ENCODE measurements at places on chromosomes 11 and 22. TPM values are rescaled to one million over a fixed set of nuclear protein-coding genes. Genes with fewer than 3 reads are reported as not detected.

GLYAT gene
- polyA plus RNA-seq: 172 TPM

GRCh38 chr22:49264696-49265095 is 563.0 kb downstream of the BRD1 start:
- DNase-seq: no peak

GLB1L2 gene
- polyA plus RNA-seq: 28.7 TPM

GRCh38 chr11:129852125-129852740 is 36.6 kb downstream of the TMEM45B start:
- DNase-seq: no peak

PCSK7 gene
- polyA plus RNA-seq: 31.8 TPM

GRCh38 chr11:132685174-132685611 is 847.1 kb downstream of the OPCML start:
- no peak for DNase-seq

MS4A7 gene
- polyA plus RNA-seq: 7.8 TPM

GRCh38 chr11:76210931-76211851 is 4.9 kb upstream of the WNT11 start:
- DNase-seq: no peak

DNA sequence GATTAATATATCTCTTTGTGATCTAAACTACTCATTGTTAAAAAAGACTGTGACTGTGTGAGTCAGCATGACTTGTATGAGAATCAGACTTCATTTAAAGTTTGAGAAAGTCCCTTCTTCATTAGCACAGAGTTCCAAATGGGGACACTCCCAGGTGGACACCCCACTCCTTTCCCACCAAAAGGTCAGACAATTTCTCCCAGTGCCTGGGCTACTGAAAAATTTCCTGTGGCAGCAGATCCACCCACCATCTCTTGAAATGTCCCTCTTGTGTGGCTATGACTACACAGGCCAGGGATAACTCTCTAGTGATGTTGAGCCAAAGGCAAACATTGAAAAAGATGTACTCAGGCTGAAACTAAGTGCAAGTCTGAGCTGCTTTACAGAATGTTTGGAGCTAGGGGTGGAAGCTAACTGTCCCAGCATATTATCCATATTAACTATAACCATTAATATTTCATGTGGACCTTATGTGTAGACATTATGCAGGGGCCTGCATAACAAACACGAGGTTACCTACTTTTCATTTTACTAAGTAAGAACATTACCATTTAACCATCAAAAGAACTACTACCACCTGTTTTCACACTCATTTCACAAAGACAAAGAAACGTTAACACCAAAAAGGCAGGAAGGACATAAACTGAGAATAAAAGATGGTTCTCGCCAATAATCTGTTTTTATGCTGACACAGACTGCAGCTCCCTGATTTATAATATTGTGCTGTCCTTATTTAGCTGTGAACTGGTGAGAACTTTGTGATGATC is 44.8 kb downstream of the MMP20 start:
- DNase-seq: no peak

GRCh38 chr11:122746611-122747244 is 91.2 kb downstream of the UBASH3B start:
- DNase-seq: no peak

GRCh38 chr11:67572747-67573419 is 10.7 kb upstream of the GSTP1 start:
- peak; percentile 53 for DNase-seq

OR8J3 gene
- polyA plus RNA-seq: not detected

DNA sequence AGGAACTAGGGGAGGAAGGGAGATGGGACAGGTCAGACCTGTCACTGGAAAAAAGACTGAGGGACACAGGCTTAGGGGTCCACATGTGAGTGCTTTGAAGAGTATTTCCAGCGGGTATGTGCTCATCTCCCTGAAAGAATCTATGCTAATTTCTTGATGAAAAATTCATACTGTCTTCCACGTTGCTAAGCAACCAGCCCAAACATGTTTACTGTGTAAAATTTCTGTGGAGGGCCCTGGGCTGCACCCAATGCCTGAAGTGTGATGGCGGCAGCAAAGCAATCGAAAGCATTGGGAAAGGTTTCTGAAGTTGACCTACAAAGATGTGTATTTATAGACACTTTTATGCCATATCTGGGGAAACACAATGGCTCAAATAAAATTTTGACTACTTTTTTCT is 7.4 kb downstream of the SYT13 start:
- no peak for DNase-seq

DNA sequence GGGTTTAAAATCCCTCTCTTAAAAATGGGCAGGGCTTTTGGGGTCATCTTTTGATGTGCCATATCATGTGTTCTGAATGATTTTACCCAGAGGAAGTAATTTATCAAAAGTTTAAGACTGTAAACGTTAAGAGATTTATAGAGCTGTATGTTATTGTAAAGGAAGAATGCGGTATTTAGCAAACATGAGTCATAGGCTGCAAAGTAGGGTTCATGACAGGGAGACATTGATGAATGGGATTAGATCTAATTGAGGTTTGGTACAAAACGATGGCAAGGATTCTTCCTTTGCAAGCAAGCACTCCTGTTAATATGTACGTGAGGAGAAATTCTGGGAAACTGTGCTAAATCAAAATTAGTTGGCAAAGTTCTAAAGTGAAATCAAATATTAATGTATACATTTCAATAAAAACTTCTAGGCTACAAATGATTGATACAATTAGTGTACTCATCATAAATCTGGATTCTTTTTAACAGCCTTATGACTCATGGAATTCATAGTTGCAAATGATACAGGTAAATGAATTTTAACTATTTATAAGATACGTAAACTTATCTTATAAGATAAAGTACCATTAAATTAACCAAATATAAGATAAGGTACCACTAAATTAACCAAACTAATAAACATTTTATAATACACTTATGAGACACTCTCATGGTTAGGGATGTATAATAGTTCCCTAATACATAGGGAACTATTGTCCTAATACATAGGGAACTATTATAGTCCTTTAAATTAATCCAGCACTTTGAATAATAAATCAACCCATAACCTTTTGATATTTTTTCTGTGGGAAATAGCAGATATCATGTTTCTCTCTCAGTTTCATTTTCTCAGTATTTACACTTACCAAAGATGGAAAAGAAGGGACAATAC is 58.4 kb downstream of the KIF18A start:
- DNase-seq: peak; percentile 2

GRCh38 chr11:75593286-75593915 is 31.3 kb downstream of the SERPINH1 start:
- peak; percentile 46 for DNase-seq

SUSD2 gene
- 16.8 TPM for polyA plus RNA-seq

DNA sequence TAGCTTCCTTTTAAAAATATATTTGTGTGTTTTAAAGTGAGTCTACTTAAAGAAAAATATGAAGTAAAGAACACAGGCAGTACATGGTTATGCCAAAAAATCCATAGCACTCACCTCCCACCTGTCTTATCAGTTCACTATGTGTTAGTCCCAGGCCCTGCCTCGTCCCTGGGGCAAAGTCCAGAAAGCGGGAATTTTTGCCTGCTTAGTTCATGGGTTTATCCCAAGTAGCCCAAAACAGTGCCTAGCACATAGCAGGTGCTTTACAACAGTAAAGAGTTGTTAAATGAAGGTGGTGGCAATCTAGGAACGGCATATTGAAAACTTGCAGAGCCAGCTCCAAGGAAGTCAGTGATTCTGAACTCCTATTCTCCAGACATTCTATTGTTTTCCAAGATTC is 154.0 kb downstream of the MN1 start:
- no peak for DNase-seq

RBMXL2 gene
- 0.12 TPM for polyA plus RNA-seq

DNA sequence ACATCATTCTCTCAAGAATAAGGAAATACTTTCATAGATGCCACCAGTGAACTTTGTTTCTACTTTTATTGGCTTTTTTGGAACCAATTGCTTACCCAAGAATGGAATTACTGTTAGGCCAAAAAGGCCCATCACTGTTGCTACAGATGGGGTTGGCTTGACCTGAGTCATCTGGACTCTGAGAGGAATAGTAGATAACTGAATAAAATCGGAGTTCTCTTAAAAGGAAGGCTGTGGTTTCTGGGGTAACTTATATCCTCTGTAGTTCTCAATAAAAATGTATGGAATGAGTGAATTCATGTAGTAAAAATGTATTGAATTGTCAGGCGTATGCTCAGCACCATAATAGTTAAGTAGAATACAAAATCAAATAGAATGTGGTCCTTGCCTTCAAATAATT is 56.6 kb downstream of the ARHGEF12 start:
- DNase-seq: no peak

DNA sequence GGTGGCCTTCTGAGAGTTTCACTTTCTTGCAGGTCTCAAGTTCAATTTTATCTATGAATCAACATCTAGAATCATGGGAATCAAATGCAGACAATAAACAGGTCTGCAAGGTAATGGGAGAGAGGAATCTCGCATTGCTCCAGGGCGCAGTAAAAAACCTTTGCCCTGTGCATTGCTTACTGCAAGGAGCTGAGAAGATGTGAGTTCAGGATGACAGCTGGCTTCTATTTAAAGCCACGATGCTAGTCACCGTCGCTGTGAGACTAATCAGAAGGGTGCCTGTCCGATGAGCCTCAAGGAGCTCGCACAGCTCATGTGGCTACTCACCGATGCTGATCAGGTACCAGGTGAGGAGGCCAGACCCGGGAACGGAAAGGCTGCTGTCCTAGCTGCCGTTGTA is 30.2 kb upstream of the APOA1 start:
- DNase-seq: no peak

GRCh38 chr11:73141309-73142127 is 600 bp downstream of the FCHSD2 start:
- DNase-seq: peak; percentile 76

GRCh38 chr22:35985371-35985770 is 43.3 kb downstream of the RBFOX2 start:
- DNase-seq: no peak

AASDHPPT gene
- polyA plus RNA-seq: 81.5 TPM

KCNK4 gene
- polyA plus RNA-seq: not detected

GRCh38 chr11:115122274-115122673 is 381.9 kb downstream of the CADM1 start:
- no peak for DNase-seq

- no peak for DNase-seq
Observed at GRCh38 chr11:12239804-12240371, 129.5 kb downstream of the MICAL2 start.

DNA sequence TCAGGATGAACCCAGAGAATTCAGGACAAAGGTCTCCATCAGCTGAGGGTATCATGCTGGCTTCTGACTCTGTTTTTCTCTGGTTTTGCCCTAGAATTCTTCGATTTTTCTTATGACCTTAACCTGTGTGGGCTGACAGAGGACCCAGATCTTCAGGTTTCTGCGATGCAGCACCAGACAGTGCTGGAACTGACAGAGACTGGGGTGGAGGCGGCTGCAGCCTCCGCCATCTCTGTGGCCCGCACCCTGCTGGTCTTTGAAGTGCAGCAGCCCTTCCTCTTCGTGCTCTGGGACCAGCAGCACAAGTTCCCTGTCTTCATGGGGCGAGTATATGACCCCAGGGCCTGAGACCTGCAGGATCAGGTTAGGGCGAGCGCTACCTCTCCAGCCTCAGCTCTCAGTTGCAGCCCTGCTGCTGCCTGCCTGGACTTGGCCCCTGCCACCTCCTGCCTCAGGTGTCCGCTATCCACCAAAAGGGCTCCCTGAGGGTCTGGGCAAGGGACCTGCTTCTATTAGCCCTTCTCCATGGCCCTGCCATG is 16.8 kb downstream of the SERPING1 start:
- DNase-seq: no peak

DNA sequence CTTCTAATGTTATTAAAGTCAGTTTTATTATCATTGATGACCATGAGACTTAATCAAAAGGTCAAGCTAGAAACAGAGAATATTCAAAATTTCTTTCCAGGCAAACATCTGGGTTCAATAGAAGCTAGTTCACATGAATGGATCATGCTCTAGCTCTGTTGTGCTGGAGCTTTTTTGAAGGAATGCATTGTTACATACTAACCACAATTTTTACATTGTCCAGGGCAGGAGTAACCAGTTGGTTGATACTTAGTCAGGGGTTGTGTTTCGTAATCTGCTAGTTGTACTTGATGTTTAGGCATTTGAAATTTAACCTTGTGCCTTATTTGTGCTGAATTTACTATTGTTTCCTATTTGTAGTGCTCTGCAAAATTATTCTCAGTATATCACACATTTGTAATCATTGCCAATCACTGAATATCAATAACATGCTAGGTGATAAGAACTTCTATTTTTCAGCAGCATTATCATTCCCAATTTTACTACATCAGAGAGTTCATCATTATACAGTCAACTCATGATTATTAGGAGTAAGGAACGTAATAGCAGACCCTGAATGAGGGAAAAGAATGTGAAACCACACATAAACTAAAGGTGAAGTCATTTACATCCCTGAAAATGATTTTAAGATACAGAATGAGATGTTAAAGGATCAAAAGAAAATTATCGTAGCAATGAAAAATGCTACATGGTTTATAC is 23.2 kb downstream of the NF2 start:
- DNase-seq: no peak

CDC42EP2 gene
- 18.6 TPM for polyA plus RNA-seq

KRTAP5-8 gene
- polyA plus RNA-seq: 0.71 TPM

DNA sequence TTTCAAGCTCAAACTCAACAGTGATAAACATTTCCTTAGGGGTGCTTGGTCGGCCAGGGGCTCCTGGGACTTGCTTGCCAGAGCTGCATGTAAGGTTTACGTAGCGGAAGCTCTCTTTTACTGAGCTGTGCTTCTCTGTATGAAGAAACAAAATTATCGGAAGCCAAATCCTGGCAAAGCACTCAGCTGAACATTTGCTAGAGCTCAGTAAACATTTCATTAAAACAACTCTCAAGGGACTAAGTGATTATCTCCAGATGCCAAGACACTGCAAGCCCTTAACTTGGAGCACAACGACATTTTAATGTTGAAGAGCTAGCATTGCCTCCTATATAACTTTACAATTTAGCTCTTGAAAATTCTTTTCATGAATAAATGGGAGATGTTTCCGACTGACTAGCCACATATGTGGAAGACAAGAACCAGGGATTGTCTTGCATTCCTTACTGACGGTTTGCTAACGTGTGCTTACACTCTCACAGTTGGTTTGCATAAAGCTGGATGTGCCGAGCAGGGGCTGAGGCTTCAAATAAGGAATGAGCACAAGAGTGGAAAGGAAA is 43.4 kb downstream of the SCUBE2 start:
- peak; percentile 79 for DNase-seq

RTN4R gene
- 11.2 TPM for polyA plus RNA-seq

TSSK2 gene
- polyA plus RNA-seq: not detected

CFAP300 gene
- polyA plus RNA-seq: 6.8 TPM

- peak; percentile 1 for DNase-seq
Observed at GRCh38 chr11:37849706-37850105, 1251.7 kb upstream of the RAG2 start.

- no peak for DNase-seq
Observed at GRCh38 chr11:31806928-31807798, 4.0 kb downstream of the PAX6 start.
